ENCODE measurements at places on chromosomes 16 and 17. TPM values are rescaled to one million over a fixed set of nuclear protein-coding genes. Genes with fewer than 3 reads are reported as not detected.

Gene DPEP2
- not detected for total RNA-seq

Gene STH
- total RNA-seq: not detected

Gene ACSM2A
- total RNA-seq: not detected

Gene CFAP97D1
- not detected for total RNA-seq

Gene CA7
- not detected for total RNA-seq

Gene HOXB7
- 0.16 TPM for total RNA-seq

Gene C16orf96
- not detected for total RNA-seq

Gene MYCBPAP
- total RNA-seq: 0.62 TPM

Gene ITGAL
- not detected for total RNA-seq

Gene EMP2
- total RNA-seq: 23.0 TPM

Gene MAP2K6
- total RNA-seq: 0.08 TPM

Gene CACNG5
- total RNA-seq: not detected

Gene SMIM36
- not detected for total RNA-seq

Gene TBX4
- total RNA-seq: not detected

Gene RNF222
- 0.04 TPM for total RNA-seq

Gene RASD1
- total RNA-seq: 0.16 TPM

Gene TBC1D3G
- not detected for total RNA-seq

Gene QPRT
- total RNA-seq: 6.2 TPM

Gene PIRT
- not detected for total RNA-seq

Gene SLC13A2
- not detected for total RNA-seq

Gene C17orf113
- 0.38 TPM for total RNA-seq

Gene CARD14
- 0.62 TPM for total RNA-seq

Gene CD300H
- total RNA-seq: not detected

Gene NKD1
- total RNA-seq: 0.16 TPM

Gene RAC3
- 46.6 TPM for total RNA-seq
